Lung (tissue), 17 donors: ENCODE measurements at places on chromosomes 13 and 19.

- DNase-seq, result no peak
Observed at GRCh38 chr19:33520844-33521479, 629 bp downstream of the PEPD start.

DNA sequence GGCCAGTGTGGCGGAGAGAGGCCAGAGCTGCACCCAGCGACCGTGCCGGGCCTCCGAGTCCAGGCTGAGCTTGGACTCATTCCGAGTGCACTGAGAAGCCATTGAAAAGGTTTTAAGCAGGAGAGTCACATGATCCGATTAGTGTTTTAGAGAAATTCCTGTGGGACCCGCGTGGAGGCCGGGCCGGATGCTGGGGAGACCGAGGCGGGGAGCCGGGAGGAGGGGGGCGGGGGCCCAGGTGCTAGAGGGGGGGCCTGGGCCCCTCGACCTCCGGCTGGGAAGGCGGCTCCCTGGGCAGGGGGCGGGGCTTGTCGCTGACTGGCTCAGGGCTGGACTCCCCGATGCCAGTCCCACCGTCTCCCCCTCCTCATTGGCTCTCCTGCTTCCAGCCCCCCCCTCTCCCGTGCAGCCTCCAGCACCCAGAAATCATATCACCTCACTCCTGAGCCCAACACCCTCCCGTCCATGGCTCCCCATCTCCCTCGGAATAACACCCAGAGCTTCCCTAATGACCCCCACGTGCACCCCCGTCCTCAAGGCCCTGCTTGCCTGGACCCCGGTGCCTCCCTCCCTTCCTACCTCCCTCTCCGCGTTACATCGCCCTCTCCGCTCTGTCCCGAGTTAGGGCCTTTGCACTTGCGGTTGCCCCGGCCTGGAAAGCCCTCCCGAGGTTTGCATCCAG, 5.2 kb upstream of the ZNF579 start:
- DNase-seq, result peak; percentile 82

DNA sequence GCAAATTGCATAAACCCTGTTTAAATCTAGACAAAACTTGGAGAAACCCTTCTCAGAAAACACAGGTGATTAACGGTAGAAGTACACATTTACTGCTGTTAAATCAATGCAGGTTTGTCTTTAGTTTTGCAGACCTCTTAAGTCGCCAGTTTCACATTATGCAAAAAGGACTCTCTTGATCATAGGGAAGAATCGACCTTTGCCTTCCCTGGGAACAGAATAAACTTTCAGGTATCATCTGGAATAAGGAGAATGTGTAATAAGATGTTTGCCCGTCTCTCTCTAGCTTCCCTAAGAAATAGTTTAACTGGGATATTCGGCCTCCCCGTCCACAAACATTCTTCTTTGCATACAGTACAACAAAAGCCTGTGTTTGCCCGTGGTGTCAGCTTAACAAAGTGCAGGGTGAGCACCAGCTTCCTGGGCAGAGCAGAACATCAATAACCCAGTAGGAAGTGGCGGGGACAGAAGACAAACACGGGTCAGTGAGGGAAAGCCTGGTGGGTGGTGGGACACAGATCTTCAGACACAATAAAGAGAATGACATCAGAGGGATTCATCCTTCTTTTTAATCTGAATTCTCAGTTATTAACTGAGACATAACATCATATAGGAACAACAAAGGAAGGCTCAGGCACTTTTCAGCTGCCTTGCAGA, 1077.7 kb upstream of the SLC10A2 start:
- peak; percentile 13 for DNase-seq

DNA sequence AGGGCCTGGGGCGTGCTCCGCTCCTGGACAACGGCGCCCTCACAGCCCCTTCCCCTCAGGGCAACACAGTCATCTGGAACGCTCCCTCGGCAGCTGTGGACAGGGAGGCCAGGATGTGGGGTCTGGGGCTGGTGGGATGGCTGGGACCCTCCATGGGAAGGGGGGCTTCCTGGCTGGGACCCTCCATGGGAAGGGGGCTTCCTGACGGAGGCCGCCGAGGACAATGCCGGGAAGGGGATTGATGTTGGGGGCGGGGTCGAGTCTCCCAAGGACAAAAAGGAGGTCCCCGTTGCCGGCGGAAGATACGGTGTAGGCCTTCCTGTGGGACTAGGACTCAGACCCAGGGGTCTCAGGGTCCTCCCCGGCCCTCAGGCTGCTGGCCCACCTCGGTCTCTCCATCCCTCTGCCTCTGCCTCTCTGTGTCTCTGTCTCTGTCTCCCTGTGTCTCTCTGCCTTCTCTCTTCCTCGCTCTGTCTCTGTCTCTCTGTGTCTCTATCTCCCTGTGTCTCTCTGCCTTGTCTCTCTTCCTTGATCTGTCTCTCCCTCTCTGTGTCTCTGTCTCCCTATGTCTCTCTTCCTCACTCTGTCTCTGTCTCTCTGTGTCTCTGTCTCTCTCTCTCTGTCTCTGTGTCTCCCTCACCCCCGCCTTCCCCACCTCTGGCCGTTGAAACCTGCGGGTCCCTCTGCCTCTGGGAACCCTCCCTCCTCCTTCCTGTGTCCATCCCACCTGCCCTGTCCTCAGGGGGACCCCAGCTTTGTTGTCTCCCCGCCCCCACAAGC, 2.7 kb upstream of the MADCAM1 start:
- DNase-seq, result peak; percentile 40

- no peak for DNase-seq
Observed at GRCh38 chr13:51874651-51875050, 12.9 kb downstream of the CCDC70 start.

GRCh38 chr13:33999811-34000605, 182.1 kb downstream of the RFC3 start:
- DNase-seq, result no peak

GRCh38 chr13:70945506-70945905, 837.3 kb upstream of the KLHL1 start:
- DNase-seq, result no peak

GRCh38 chr13:40801255-40802217, 12.1 kb downstream of the SLC25A15 start:
- no peak for DNase-seq

DNA sequence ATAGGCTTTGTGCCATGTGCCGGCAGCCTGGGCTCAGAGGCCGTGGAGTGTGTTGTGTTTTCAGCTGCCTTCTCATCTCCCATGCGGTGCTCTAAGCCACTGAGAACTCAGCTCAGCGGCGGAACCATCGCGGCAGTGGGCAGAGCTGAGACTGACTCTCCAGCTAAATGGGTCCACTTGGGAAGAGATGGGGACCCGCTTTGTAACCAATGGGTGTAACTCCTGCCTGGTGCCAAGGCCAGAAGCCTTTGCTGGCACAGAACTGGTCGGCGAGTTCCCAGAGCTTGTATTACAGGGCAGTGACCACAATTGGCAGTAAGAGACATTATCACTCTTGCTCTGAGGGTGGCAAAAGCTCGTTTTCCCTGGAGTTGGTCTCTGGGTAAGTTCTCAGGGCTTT, 183.0 kb downstream of the STK24 start:
- DNase-seq, result no peak

- DNase-seq, result no peak
Observed at GRCh38 chr13:41716236-41716635, 244.7 kb downstream of the VWA8 start.

DNA sequence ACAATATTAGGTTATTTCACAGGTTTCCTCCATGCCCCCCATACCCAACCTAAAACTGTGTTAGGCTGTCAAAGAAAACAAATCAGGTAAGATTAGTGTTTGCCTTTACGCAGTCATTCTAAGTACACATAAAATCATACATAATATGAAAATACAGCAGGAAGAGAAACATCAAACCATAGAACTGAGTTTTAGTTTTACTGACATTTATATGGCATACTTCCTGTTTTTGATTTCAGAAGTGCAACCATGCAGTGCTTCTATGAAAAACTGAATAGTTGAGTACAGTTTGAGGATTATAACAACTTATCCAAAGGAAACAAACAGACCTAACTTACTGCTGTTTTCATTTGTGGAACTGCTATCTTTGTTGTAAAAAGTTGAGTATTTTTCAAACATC, 91.3 kb downstream of the KCNRG start:
- DNase-seq, result no peak

DNA sequence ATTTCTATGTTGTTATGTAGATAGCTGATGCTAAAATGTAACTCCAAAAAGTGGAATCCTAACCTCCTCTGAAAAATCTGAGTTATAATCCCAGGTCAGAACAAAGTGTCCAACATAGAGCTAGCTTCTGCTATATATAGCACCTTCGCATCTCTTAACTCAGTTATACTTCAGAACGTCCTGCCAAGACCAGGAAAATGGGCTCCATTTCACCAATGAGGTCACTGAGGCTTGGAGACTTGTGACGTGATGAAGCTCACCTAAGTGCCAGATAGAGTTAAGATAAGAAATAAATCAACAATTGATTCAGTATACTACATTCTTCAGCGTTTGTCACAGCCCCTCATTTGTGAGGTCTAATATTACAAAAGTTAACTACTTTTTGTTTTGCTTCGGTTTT, 88.8 kb downstream of the KCTD12 start:
- no peak for DNase-seq

GRCh38 chr13:113297370-113298042, 467 bp downstream of the LAMP1 start:
- DNase-seq, result no peak

DNA sequence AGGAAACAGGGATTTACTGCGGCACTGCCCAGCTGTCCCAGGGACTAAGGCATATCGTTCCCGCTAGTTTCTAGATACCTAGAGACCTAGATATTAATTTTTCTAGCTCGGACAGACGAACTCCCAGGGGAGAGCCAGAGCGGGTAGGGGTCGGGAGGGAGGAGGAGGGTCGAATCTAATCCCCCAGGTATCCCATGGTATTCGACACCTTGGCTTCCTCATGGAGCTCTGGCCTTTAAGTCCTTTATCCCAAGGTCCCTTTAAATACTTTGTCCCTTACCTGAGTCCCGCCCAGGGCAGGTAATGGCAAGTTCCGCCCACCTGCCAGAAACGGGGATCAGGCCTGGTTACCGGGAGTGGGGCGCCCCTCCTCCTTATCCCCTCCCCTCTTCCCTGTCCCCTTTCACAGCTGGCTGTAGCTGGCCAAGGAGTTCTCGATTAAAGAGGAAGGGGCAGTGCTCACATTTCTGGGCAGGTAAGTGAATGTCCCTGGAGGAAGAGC, at the start of gene PRRG2:
Gene PRRG2 (plus strand): TSS at position 310 of the 502 bp plus-strand sequence. CDS start 1,904 bp downstream, outside the sequence.
- peak; percentile 47 for DNase-seq

DNA sequence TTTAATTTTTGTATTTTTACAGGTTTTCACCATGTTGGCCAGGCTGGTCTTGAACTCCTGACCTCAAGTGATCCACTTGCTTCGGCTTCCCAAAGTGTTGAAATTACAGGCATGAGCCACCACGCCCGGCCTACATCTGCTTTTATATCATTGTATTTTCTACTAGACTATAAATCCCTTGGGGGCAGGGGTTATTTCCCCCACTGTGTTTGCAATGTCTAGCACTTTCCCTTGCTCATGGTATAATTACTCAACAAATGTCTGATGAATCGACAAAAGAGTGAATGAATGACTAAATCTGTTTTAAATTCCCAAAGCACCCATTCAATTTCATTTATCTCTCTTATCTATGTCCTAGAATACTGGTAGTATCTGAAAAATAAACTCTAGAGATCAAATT, 244.5 kb upstream of the CSNK1A1L start:
- no peak for DNase-seq

DNA sequence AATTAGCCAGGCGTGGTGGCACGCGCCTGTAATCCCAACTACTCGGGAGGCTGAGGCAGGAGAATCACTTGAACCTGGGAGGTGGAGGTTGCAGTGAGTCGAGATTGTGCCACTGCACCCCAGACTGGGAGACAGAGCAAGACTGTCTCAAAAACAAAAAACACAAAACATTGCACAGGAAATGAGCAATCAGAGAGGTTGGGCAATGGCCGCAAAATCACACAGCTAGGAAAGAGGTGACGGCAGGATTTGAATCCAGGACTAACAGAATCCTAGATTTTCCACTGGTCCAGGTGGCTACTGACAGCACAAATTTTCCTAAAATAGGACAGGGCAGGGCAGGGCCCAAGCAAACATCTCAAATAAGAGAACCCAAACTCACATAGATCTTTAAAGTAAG, 23.3 kb downstream of the PTPRS start:
- no peak for DNase-seq

- DNase-seq, result no peak
Observed at GRCh38 chr13:92418818-92419412, 807.7 kb upstream of the GPC6 start.

DNA sequence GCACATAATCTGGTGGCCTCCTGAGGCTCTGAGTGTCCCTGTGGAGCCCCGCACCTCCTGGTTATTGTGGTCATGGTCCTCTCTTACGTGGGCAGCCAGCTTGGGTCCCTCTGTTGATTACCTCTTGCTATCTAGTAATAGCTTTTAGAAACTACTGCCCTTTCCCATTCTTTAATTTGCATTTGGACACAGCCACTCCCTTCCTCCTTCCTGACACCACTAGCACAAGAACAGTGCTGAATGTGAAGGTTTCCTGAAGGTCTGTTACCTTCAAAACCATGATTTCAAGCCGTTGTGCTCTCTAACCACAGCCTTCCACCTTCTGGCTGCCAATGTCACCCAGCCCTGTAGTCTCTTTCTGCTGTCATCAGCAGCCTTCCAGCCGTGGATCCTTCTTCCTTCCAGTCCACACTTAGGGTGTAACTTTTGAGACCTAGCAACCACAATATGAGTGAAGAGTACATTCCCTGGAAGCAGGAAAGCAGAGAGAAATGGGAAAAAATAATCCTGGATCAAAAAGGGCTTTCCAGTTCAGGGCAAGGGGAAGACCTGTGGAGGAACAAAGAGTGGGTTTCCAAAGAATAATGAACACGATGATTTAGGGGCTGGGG, 130.9 kb downstream of the FRY start:
- DNase-seq, result no peak

- DNase-seq, result no peak
Observed at GRCh38 chr19:54465426-54466109, 2.0 kb upstream of the LENG9 start.

GRCh38 chr19:39139305-39139874, 13.8 kb downstream of the PAK4 start:
- DNase-seq, result no peak

GRCh38 chr13:76620036-76620435, 266.2 kb downstream of the KCTD12 start:
- DNase-seq, result no peak

DNA sequence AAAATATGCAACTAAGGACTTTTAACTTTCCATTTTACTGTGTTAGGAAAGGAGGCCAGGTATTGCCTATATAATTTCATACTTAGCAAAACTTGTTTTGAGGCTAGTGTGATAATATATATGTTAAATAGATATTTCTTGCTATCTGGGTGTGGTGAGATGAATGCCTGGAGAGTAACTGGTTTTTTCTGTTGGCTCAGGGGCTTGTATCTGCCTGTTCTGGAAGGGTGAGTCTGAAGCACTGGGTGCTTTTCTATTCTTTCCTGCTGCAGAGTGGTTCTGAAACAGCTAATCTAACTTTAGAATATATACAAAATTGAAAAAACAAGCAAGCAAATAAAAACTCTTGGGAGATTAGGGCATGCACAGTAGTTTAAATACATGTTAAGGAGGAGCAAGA, 64.6 kb upstream of the MYCBP2 start:
- no peak for DNase-seq

- DNase-seq, result no peak
Observed at GRCh38 chr19:29096896-29097295, 116.1 kb downstream of the UQCRFS1 start.
